ENCODE measurements at places on chromosomes 4 and X. TPM values are rescaled to one million over a fixed set of nuclear protein-coding genes. Genes with fewer than 3 reads are reported as not detected.

GRCh38 chr4:142160509-142160908, 524.1 kb downstream of the IL15 start:
- DNase-seq: no peak

- DNase-seq: no peak
Observed at GRCh38 chr4:111198446-111198845, 575.6 kb upstream of the PITX2 start.

- no peak for DNase-seq
Observed at GRCh38 chrX:43656005-43656494, at the start of gene MAOA. Gene MAOA (plus strand): TSS chrX:43656299. CDS start chrX:43656342, 43 bp downstream.

- no peak for DNase-seq
Observed at GRCh38 chrX:47498411-47498810, 15.4 kb upstream of the ZNF41 start.

DNA sequence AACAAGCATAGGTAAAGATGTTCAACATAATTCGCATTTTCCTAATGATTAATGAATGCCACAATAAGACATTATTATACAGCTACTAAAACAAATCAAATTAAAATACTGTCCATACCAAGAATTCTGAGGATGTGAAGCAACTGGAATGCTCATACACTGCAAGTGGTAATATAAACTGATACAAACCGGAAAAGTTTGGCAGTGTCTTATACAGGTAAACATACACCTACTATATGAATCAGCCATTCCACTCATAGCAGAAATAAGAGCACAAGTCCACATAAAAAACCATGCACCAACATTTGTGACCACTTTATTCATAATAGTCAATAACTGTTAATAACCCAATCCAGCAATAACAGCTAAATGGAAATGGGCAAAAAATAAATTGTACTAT, 79.3 kb downstream of the FBXW7 start:
- no peak for DNase-seq

GRCh38 chrX:16930392-16930791, 16.1 kb upstream of the REPS2 start:
- DNase-seq: no peak

DNA sequence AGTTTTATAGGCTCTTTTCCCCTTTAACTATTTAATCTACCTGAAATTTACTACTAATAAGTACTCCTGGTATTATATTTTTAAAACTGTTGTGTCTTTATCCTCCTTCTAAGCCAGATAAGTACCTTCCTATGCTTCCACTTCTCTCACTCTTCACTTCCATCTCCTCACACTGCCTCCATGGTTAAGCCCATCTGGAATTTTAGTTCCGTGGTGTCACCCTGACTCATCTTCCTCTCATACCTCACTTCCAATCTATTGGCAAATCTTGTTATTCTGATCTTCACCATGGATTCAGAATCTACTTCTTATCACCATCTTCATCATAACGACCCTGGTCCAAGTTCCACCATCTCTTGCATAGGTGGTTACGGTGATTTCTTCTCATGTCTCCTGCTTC, 32.7 kb upstream of the DAPP1 start:
- DNase-seq: no peak

DNA sequence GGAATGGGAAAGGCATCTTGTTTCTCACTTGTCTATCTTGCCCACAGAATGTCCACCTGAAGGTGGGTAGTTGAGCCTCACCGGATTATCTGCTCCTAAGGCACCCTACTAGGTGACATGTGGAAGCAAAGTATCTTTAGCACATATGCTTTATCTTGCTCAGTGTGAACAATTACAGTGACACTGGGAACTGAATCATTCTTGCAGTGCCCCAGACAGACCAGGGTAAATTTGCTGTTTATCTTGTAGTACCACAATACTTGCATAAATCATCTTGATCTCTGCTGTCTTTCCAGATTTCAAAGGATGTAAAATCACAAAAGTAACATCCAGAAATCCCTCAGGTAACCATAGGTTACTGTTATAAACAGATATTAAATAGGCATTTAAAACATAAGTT, 930.0 kb upstream of the INTU start:
- no peak for DNase-seq

DNA sequence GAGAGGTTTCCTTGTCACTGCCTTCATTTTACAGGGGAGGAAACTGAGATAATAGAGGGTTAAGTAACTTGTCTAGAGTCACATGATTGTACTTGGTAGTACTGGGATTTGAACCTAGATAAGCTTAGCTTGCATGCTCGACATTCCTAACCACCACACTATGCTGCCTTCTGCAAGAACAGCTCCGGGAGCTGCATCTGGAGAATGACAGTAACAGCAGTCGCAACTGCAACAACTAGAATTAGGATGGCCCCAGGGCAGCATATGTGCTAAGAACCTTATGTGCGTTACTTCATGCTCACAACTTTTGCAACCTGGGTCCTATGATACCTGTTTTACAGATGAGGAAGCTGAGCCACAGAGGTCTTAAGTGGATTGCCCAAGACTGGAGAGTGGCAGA, 89.5 kb upstream of the LCORL start:
- no peak for DNase-seq

- no peak for DNase-seq
Observed at GRCh38 chrX:100090931-100091330, 319.1 kb downstream of the PCDH19 start.

DNA sequence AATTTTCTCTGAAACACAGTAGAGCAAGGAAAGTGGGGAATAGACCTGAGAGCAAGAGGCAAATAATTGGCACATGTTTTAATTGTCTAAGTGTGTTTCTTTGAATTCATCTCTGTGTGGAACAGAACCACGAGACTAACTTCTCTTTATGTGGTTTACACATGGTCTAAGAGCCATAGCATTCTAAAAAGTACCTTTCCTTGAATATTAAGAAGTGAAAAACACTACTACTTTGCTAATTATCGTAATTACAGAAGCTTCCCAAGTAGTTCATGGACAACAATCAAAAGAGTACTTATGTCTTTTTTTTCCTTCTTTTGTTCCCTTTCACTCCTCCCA, 2.9 kb upstream of the CYBB start:
- no peak for DNase-seq

GRCh38 chr4:76265631-76266218, 14.2 kb downstream of the FAM47E start:
- no peak for DNase-seq

DNA sequence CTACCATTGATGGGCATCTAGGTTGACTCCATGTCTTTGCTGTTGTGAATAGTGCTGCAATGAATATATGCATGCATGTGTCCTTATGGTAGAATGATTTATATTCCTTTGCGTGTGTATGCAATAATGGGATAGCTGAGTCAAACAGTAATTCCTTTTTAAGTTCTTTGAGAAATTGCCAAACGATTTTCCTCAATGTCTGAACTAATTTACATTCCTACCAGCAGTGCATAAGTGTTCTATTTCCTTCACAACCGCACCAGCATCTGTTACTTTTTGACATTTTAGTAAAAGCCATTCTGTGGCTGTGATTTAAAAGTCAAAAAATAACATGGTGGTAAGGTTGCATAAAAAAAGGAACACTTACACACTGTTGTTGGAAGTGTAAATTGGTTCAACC, 103.1 kb upstream of the FAM47B start:
- DNase-seq: no peak

Gene CLDN22
- total RNA-seq: not detected

Gene NSG1
- total RNA-seq: 7.0 TPM

Gene YIPF6
- total RNA-seq: 34.5 TPM

Gene CHRDL1
- total RNA-seq: not detected

Gene WWC2
- 27.7 TPM for total RNA-seq

Gene SPANXB1
- 5.3 TPM for total RNA-seq

Gene KDR
- total RNA-seq: 0.05 TPM

Data from A172 (cell line).